ENCODE measurements at places on chromosomes 1 and 21.

GRCh38 chr1:63799307-63799706 lies 25.5 kb downstream of the ROR1 start:
- DNase-seq: no peak

GRCh38 chr1:153122831-153123421 lies 9.6 kb upstream of the SPRR2F start:
- DNase-seq: no peak

GRCh38 chr1:213541641-213542040 lies 446.1 kb upstream of the PROX1 start:
- DNase-seq: no peak

GRCh38 chr1:161884475-161884874 lies 118.4 kb downstream of the ATF6 start:
- no peak for DNase-seq

DNA sequence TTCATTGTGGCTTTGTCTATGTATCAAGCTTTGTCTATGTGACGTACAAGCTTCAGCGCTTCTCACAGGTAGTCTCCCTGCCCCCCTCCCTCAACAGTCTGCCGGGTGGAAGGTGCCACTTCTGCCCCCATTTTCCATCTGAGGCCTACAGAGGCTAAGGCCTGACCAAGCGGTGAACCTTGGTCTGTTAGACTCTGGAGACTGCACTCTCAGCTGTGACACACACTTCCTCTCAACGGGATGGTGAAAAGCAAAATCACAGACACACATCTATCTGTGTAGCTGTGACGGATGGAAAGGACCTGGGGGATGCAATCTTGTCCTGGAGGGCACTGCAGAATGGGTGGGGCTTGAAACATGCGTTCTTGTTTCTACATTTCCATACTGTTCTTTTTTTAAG lies 152.9 kb upstream of the EDN2 start:
- DNase-seq: no peak
